ENCODE measurements at places on chromosomes 7 and 10.

GRCh38 chr10:102714621-102715455, at the start of gene SFXN2:
Gene SFXN2 (plus strand): TSS chr10:102714636. CDS start chr10:102726637, 12,001 bp downstream.
- DNase-seq: no peak

- DNase-seq: no peak
Measured at GRCh38 chr10:118218562-118218961, 123.6 kb downstream of the FAM204A start.

DNA sequence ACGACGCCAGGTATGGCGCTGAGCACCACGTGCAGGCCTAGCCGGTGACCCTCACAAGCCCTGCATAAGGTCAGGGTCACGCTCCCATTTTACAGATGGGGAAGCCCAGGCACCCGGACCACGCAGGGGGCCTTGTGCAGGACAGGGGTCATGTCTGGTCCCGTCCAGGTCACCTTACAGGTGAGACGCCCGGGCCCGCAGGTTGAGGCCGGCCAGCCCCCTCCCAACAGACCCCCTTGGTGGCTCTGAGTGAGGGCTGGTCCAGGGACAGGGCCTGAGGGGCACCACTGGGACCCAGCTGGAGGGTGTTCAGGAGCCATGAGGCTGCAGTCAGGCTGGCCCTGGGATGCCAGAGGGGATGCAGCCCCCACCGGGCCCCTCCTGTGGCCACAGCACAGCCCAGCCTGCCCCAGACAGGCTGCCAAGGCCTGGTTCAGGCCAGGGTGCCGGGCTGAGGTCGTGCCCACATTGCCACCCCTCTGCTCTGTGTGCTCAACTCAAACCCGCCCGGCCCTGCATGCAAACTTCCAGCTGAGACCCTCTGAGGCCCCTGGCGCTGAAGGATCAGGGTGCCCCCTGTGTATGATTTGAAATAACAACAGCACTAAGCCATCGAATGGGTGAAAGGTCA, 69.0 kb downstream of the PWWP2B start:
- no peak for DNase-seq

GRCh38 chr7:46508583-46508982, 587.5 kb upstream of the IGFBP3 start:
- DNase-seq: no peak

DNA sequence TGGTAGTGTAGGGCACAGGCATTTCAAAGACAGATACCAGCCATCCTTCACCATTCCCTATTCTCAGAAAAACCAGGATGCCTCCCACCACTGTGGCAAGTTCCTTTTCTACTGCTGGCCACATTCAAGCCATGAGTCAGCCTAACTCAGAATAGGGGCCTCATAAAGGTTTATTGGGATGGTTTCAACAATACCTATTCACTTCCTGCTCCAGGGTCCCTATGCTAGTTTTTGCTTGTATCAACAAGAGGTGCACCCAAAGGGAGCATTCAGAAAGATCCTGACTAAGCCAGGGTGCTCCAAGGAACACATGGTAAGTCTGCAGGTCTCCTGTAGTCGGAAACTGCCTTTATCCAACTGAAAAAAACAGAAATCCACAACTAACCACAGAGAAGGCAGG, 76.9 kb upstream of the EGR2 start:
- no peak for DNase-seq

DNA sequence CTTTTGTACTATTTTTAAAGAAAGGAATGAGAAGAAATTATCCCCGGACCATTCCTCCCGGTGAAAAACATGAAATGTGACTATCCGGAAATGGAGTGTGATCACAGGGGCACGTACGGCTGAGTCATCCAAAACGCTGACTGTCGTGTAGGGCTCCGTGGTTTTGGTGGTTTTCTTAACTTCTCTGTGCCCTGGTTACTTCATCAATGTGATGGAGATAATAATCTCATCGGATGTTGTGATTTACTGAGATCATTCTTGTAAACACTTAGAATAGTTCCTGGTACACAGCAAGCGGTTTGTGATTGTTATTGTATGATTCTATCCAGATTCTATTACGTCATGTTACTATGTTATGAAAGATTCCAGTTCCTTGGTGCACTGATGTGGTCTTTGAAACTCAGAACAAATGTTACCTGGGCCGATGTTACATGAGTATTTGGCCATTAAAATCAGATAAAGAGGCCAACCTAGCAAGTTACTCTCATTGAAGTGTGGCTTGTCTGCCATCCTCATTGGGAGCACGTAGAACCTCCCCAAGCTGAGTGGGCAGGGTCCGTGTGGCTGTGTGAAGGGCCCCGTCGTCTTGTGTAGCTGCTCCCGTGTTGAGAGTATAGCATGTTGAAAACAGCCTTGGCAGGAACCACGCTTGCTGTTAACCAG, 99.5 kb downstream of the CAMK1D start:
- DNase-seq: no peak

- DNase-seq: no peak
Measured at GRCh38 chr10:3700531-3701076, 84.4 kb downstream of the KLF6 start.

DNA sequence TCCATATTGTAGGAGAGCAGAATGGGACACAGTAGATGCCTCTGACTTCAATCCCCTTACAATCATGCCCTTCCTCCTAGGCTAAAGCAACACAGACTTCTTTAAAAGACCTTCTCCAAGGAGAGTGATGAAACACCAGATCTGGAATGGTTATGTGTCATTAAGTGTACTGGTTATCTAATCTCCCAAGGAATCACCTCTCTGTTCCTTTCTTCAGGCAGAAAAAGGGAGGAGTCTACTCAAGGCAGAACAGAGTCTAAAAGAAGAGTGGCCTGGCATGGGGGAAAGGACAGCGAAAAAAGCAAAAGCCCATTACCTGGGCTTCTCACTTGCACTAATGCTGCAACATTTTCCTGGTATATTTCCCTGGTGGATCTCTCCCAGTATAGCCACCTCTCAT, 2.9 kb downstream of the ELMO1 start:
- DNase-seq: no peak

- DNase-seq: no peak
Measured at GRCh38 chr7:25622695-25623094, 394.4 kb upstream of the NPVF start.

DNA sequence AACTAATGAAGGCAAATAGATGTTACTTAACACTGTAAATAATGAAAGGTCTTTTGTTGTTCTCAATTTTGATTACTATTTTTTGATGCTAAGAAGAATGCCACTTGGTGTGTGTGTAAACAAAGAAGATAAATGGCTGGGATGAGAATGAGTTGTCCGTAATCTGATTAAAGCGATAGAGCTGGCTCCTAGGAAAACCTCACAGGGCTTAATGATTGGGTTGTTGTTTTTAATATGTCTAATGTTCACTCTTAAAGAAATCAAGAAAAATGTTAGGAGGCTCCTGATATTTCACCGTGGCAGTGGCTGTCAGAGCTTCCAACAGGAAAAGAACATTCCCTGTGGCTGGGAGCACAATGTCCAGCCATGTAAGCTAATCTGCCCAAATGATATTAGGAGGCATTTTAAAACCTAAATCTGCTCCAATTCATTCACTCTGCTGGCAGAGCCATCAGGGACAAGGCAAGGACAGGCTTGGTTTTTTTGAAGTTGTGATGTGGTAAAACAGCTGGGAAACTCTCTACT, 243.9 kb downstream of the SNX10 start:
- DNase-seq: no peak

GRCh38 chr10:125160856-125161706, 718 bp upstream of the CTBP2 start:
- peak; percentile 44 for DNase-seq

DNA sequence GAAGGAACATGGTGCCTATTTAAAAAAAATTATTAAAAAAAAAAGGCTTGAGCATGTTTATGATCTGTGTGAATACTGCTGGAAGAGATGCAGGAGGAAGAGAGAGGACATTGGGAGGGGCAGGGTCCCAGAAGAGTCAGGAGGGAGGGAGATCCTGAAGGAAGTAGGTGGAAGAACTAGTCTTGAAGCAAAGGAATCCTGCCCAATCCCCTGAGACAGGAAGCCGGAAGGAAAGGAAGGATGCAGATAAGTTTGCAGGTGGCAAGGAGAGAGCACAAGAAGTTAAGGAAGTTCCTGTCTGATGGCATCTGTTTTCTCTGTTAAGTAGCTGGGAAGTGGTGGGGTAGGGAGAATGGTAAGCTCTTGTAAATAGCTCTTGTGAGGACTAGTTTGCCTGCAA, 318.5 kb downstream of the DOCK4 start:
- no peak for DNase-seq

DNA sequence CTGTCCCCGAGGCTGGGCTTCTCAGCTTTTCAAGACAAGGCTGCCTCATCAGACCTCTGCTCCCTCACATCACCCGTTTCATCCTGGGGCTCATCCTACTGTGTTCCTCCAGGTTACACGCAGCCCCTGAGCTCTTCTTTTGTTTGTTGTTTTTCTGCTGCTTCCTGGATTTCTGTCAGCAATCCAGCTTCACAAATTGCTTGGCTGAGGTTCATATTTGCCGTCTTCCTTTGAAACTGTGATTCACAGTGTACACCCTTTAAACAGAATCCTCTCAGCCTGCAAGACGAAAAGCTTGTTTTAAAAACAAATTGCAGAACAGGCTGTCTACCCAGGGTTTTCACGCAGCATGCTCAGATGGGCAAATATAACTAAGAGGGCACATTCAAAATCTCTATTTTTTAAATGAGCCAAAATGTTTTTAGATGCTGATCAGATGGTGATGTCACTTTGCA, 39.1 kb upstream of the PARD3 start:
- DNase-seq: peak; percentile 59

- DNase-seq: no peak
Measured at GRCh38 chr7:27930910-27931476, 191.0 kb downstream of the TAX1BP1 start.
